ENCODE measurements at places on chromosomes 2 and 18. TPM values are rescaled to one million over a fixed set of nuclear protein-coding genes. Genes with fewer than 3 reads are reported as not detected.

The DSG1 gene
- total RNA-seq, result not detected

The SLC16A14 gene
- total RNA-seq, result 0.12 TPM

DNA sequence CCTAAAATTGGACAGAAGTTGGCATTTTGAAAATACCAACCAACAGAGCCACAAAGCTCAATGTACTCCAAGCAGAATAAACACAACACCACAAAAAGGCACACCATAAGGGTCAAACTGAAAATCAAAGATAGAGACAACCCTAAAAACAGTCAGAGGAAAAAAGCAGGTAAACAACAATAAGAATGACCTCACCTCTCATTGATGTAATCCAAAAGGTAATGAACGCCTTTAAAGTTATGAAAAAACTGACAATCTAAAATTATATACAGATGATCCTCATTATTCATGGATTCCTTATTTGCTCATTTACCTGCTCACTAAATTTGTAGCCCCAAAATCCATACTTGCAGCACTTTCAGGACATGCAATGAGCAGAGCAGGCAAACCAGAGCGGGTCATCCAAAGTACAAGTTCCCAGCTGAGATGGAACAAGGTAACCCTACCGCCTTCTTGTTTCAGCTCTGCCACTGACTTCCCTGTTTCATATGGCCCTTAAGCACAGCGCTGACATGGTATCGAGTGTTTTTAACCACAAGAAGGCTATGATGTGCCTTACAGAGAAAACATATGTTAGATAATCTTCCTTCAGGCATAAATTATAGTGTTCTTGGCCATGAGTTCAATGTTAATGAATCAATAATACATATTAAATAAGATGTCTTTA, 17.0 kb downstream of the RTN4 start:
- no peak for DNase-seq

The CAVIN2 gene
- total RNA-seq, result 0.26 TPM

DNA sequence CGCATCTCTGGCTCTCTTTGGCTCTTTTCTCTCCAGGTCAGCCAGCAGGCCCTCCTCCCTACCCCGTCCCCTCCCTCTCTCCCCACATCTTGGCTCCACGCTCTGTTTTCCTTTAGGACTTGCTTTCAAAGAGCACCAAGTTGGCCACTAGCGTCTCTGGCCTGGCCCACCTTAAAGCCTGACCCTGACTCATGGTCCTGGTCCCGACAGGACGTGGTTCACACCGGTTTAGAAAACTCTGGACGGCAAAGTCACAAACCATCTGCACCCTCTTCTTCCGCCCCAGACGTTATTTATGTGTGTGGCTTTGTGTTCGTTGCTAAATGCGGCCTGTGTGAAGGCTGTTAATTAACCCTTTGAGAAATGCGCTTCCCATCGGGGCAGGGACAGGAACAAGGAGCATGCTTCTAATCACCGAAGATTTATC, 169.0 kb upstream of the HAAO start:
- DNase-seq, result no peak

All from T-cell (primary cell).